ENCODE measurements at places on chromosomes 1 and 21.

DNA sequence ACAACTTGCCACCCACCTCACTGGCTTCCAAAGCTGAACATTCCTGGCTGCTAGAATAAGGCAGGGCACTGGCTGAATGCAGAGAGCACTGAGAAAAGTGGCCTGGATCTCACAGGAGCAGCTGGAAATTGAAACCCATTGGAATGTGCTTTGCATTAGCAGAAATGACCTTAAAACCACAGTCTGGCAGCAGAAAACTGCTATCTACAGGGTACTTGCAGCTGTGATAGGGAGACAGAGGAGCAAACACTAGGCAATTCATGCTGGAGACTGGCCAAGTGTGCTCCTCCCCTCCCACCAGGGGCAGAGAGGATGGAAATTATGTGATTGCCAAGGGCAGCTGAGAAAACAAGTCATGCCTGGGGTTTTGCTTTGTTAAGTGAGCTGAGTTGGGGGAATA lies 47.2 kb downstream of the HSD3B1 start:
- no peak for DNase-seq

- DNase-seq: no peak
Measured at GRCh38 chr1:12616709-12617373, 1.2 kb downstream of the DHRS3 start.

- DNase-seq: peak; percentile 17
Measured at GRCh38 chr1:183022202-183023145, 746 bp upstream of the LAMC1 start.

GRCh38 chr1:17194133-17194475 lies 10.8 kb upstream of the PADI1 start:
- DNase-seq: no peak

GRCh38 chr1:65939636-65940035 lies 146.9 kb downstream of the PDE4B start:
- no peak for DNase-seq

GRCh38 chr21:29534448-29534847 lies 235.7 kb downstream of the BACH1 start:
- no peak for DNase-seq

DNA sequence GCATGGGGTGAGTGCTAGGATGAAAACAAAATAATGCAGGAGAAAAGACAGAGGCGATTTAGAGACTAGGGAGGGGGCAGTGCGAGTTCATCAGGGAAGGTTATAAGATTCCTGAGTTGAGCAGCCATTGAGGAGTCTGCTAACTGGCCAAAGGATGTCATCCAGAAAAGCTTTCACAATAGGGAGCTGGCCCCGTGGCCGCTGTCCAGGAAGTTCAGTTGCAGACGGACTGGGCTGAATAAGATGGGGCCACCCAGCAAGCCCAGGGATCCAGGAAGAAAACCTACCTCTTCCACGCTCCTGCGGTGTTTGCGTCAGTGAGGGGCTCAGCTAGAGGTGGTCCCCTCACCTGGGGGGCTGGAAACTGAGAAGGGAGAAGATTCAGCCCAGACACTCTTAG lies 4.0 kb upstream of the PKP1 start:
- DNase-seq: no peak

DNA sequence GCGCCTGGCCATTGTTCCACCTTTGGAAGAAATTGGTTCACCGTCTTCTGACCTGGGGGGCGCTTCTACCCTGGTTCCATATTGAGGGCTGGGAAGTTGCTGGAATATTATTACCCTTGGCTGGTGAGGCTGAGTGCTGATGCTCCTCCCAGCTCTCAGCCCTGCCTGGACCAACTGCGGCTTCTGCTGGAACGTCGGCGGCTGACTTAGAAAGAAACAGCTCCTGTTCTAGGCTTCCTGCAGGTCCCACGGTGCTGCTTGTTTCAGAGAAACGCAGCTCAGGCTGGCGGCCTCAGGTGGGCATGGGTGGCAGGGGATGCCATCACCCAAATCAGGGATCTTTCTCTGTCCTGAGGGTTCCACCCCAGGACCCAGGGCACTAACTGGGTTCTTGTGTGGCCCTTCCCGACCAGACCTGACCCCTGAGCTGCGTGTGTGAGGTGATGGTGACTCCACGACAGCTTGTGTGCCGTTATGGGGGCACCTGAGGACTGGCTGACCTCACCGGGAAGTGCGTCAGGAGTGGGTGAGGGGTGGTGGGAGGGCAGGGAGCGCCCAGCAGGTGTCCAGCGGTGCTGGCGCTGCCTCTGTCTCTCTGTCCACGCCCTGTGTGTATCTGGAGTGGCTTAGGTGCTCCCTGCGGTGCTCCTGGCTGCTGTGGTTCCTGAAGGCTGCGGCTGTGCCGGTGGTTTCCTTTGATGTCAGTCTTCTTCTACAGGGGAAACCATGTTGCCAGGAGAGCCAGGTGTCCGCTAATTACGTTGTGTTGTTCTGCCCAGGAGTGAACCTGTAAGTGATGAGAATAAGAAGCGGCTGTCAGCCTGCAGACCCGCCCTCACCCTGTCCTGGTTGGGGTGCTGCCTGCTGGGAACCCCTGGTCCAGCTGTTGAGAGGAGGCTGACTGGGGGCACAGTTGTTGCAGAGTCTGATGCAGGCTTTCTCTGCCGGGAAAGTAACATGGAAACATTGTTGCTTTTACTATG lies 8.9 kb downstream of the SKI start:
- no peak for DNase-seq

DNA sequence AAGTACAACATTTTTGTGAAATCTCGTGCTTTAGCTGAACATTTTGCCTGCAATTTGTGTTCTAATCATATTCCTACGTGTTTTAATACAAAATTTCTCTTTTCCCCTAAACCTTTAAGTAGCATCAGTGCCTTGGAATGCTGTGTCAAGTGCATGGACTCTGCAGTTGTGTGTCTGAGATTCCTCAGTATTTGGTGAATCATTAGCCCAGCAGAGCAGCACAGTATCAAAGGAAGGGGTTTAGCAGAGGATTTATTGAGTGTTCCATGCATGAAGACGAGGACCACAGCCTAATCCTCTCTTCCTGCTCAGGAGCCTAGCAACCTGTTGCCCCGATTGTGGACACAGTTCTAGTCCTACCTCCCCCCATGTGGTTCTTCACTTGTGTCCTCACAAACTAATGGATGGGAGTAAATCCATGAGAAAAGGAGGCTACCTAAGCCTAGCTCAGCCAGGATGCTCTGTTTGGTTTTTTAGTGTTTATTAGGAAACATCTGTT lies 29.3 kb upstream of the PCP4 start:
- DNase-seq: no peak

GRCh38 chr1:64616039-64616438 lies 128.8 kb upstream of the RAVER2 start:
- DNase-seq: no peak

GRCh38 chr1:215076322-215076721 lies 6.2 kb upstream of the KCNK2 start:
- DNase-seq: no peak

- DNase-seq: no peak
Measured at GRCh38 chr1:37372302-37372701, 102.1 kb upstream of the ZC3H12A start.

- no peak for DNase-seq
Measured at GRCh38 chr1:11279630-11280029, 6.6 kb downstream of the UBIAD1 start.

- no peak for DNase-seq
Measured at GRCh38 chr1:232250838-232251237, 379.1 kb downstream of the SIPA1L2 start.
